Activated T-cell treated with anti-CD3 and anti-CD28 coated beads for 48 hours (primary cell): ENCODE measurements at places on chromosomes 2 and 18.

GRCh38 chr2:161983866-161984265, 90.1 kb downstream of the DPP4 start:
- DNase-seq = no peak

- DNase-seq = no peak
Measured at GRCh38 chr18:23776306-23776705, 87.1 kb downstream of the LAMA3 start.

GRCh38 chr2:30710461-30710860, 96.8 kb downstream of the CAPN13 start:
- no peak for DNase-seq

DNA sequence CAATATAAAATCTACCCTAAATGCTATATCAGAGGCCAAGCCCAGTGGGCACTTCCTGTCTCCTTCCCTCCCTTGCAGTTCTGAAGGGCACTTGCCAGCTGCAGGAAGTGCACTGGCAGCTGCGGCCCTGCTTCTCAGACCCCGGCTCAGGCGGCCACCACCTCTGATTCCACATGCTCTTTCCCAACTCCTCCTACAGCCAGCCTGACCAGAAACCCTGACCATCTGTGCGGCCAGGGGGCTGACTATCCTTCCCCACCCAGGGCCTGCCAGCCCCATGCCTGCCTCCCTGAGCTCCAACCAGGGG, 88.6 kb downstream of the ZBTB7C start:
- no peak for DNase-seq

DNA sequence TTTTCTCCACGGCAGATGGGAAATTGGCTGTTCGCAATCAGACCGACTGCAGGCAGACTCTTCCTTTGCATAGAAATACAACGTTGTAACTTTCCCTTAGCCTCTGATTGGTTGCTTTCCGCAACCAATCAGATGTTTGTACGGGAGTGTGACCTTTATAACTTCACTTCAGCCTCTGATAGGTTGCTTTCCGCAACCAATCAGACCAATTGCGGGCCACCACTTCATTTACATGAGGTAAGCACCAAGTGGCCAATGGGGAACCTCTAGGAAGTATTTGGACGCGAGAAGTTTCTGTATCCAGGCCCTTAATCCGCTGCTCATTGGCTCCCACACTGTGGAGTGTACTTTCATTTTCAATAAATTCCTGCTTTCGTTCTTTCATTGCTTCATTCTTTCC, 19.1 kb downstream of the SLC25A12 start:
- no peak for DNase-seq
